ENCODE measurements at places on chromosomes 1 and 21.

DNA sequence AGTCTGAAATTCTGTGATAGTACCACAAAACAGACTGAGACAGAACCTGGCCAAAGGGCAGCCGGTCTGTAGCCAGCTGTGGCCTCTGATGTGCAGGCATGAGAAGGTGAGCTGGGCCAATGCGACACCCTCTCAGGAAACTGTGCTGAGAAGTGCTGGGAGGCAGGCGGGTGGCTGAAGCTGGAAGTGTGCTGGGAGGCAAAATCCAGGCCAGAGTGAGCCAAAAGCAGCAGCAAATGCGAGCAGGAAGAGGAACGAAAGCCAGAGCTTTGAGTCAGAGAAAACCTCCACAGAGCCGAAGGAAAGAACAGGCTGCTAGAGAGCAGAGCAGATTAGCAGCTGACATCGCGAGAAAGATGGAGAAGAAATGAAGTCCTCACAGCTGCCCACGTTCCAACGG lies 10.2 kb upstream of the ATP13A2 start:
- no peak for DNase-seq

GRCh38 chr1:16014509-16015482 lies 3.0 kb downstream of the HSPB7 start:
- no peak for DNase-seq

DNA sequence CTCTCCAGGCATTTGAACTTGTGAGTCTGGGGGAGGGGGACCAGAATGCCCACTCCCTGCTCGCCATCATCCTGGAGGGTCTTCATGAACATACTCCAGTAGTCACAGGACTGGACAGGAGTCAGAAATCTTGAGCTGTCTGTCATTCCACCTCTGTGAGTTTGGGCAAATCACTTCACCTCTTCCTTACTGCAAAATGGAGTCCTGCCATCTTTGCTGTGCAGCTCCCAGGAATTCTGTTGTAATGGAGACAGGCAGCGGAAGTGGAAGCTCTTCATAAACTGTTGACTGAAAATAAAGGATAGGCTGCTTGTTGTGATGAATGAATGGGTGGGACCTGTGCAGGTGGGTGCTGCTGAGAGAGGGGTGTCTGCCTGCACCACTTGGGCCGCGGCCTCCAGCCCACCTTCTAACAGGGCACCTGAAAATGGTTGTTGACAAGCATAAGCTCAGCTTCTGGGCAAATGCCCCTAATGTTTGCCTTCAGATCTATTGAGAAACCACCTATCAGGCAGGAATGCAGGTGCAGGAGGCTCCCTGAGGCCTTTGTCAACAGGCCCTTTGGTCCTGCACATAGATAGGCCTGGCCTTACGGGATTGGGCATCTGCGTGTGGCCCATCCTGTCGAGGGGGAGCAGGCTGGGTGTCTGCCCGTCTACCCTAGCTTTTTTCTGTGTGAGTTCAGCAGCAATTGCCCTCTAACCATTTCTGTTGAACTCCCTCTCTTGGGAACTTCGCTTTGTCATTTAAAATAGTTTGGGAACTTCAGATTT lies 321.0 kb downstream of the RPS6KC1 start:
- DNase-seq = no peak

- DNase-seq = no peak
These were observed 231.1 kb downstream of the CACNA1E start for GRCh38 chr1:181714428-181714827.
